ENCODE measurements at places on chromosomes 12 and 14.

GRCh38 chr12:121423682-121424623, 24.0 kb downstream of the RNF34 start:
- DNase-seq = no peak

DNA sequence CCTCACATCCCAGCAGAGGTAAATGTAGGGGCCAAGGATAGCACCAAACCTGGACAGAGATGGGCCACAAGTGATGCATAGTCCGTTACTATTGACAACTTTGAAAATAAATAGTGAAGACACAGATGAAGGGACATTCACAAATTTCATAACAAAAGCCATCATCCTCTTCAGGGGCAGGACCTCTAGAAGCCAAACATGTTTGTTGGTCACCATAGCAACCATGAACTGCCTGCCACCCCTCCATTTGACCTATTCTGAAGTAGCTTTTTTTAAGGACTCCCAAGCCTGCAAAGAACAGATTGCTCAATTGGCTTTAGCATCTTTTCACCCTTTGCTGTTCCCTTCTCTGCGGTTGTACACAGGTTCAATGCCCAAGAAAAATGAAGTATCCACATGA, 35.7 kb upstream of the MDM1 start:
- DNase-seq = no peak

- DNase-seq = no peak
These were observed 31.5 kb downstream of the HEATR5A start for GRCh38 chr14:31388687-31389413.

GRCh38 chr14:74275241-74275841, 27.4 kb downstream of the ABCD4 start:
- DNase-seq = no peak

Data from SK-N-DZ (cell line).